Activated B cell treated with CpG ODN at 0.5 μM for 24 hours (primary cell): ENCODE measurements at places on chromosomes 3 and 15.

DNA sequence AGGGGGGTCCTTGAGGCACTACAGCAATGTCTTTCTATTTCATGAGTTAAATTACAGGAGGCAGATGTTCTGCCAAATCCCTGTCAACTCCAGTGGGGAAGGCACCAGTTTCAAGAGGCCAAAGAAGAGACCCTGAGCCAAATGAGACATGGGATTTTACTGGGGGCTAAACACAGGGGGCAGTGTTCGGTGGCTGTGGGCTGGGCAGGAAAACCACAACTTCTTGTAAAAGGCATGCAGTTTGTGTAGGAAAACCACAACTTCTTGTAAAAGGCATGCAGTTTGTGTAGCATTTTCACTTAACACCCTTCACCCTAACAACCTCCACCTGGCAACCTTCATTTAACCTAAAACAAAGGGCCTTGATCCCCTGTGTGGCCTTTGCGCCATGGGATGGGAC, 61.0 kb downstream of the POLR2M start:
- DNase-seq: no peak

DNA sequence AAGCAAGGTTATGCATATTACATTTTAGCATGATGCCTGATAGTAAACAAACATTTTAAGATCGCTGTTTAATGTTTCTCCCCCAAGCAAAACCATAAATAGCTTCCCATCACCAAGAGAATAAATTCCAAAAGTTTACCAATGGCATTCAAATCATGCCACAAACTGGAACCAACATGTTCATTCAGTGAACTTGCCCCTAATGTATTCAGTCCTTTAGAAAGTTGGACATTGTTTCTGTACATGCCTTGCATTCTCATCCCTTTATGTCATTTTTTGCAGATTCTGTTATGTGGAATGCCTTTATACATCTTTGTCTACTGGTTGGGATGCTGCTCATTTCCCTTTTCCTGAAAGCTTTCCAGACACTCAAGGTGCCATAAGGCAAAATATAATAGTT, 105.5 kb downstream of the PYDC2 start:
- no peak for DNase-seq

DNA sequence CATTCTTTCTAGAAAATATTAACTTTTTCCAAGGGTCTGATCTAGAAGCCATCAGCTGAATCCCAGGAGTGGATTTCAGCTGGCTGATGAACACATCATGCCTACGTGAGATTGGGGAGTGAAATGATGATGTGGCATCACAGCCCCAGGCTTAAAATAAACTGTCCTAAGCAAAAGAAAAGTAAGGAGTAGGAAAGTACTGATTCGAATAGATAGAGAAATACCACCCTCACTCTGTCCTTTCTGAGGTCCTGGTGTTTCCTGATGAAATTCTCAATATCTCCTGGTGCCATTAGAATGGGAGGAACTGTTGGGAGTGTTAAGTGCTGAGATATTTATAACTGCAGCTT, 376.8 kb upstream of the SEMA6D start:
- DNase-seq: no peak

- DNase-seq: no peak
Measured at GRCh38 chr3:170724599-170725280, 138.9 kb upstream of the SLC7A14 start.

DNA sequence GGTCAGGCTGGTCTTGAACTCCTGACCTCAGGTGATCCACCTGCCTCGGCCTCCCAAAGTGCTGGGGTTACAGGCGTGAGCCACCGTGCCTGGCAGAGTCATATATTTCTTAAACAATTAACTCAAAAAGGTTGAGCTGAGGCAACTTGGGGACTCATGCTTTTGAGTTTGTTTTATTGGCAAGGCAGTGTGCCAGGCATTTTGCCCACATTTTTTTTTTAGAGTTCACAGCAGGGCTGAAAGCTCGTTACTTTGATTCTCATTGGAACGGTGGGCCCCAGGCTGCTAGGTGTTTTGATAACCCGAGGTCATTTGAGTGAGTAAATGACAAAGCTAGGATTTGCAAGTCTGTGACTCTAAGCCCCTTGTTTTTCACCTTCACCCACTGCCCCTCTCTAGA, 76.2 kb downstream of the CCK start:
- DNase-seq: no peak

DNA sequence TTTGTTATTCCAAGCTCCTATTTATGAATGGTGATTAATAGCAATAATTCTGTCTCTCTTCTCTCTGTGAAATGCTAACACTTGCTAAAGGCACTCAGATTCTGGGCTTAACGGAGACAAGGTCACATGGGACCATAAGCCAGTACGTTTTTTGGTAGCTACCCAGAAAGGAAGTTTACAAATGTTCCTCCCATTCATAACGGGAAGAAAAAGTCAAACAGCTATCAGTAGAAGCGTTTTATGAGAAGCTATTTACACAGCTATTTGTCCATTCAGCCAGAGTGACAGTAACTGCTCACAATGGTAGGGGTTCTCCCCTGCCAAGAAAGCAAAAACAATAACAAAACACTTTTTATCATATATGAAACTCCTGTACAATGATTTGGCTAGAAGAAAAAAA, 51.5 kb downstream of the ZMAT3 start:
- no peak for DNase-seq

- DNase-seq: no peak
Measured at GRCh38 chr3:105822171-105823123, 46.4 kb downstream of the CBLB start.

GRCh38 chr3:31918179-31919150, 62.6 kb downstream of the OSBPL10 start:
- DNase-seq: no peak

DNA sequence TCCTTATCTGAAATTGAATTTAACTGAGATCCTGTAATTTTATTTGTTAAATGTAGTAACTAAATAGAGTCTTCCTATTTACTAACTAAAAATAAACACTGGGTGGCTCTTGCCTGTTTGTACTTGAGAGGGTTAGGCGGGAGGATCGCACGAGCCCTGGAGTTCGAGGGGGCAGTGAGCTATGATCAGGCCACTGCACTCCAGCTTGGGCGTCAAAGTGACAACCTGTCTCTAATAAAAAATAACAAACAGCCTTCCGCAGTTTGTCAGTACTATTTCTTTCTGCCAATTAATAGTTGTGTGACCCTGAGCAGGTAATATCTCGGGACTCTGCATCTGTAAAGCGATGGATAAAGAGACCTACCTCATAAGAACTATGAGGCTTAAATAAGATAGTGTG, 768 bp upstream of the PDE12 start:
- DNase-seq: no peak

DNA sequence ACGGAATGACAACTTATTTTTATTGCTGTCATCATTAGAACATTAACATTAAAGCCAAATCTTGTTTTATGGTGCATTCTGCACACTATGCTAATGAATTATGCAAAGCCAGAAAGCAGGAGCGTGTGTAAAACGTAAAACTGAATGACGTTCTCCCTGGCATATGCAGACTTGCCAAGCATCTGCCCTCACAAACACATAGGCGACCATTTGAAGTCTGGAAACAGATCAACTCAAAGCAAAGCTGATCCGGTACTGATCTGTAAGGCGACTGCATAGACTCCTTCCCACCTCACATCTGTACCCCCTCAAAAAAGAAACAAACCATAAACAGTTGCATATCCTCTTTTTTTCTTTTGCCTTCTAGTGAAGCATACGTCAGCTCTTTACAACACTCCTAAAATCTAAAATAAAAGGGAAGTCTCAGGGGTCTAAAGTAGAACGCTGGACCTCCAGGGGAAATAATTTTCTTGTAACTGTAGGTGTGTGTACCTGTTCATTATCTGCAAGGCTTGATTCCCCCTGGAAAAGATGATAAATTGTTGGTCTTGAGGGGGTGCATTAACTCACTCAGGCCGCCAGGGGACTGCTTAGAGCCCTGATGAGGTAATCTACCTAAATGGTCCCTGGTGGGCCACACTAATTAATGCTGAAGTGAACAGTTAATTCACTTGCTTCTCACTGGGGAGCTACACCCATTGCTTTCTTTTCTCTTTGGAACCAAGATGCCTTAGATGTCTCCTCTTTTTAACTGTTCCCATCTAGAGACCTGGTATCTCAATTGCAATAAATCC, 231.4 kb downstream of the CDIN1 start:
- no peak for DNase-seq

DNA sequence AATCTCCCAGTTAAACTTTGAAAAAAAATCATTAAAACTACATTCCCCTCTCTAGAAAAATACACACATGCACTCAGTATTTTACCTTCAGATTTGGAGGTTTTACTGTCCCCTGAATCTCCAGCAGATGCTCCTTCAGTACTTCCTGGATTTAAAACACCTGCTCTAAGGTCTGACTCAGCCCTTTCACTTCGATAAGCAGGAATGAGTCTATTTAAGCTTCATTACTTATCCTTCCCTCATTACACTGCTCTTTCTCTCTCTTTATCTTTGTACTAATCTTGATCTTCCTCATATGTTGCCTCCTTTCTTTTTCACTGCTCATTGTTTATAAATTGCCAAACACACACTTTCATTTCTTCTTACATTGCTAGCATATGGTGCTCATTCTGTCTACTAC, 443.9 kb downstream of the DIPK2A start:
- DNase-seq: no peak

GRCh38 chr3:141445990-141446389, 40.8 kb upstream of the RASA2 start:
- no peak for DNase-seq

GRCh38 chr15:73051391-73051806, 864 bp upstream of the NEO1 start:
- DNase-seq: no peak

- DNase-seq: no peak
Measured at GRCh38 chr3:132135628-132136333, 101.0 kb upstream of the CPNE4 start.
